ENCODE measurements at places on chromosomes 13 and 19.
A peak's percentile ranks its signal among the peaks of the same experiment; 100 is the strongest.

DNA sequence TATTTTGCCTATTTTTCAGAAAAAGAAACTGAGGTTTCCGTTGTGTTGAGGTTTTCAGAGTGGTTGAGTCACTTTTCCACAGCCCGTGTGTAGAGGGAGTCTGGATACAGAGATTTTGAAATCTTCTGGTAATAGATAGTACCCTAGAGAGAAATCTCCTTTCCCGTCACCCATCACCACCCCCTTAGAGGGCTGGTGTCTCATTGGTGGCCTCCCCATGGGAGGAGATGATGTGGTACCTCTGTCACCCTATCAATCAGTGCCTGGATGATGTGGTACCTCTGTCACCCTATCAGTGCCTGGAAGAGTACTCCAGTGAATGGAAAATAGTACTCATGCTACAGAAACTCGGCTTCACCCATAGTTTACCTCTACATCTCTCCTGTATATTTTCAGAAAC, 42.2 kb upstream of the SERP2 start:
- DNase-seq: no peak

DNA sequence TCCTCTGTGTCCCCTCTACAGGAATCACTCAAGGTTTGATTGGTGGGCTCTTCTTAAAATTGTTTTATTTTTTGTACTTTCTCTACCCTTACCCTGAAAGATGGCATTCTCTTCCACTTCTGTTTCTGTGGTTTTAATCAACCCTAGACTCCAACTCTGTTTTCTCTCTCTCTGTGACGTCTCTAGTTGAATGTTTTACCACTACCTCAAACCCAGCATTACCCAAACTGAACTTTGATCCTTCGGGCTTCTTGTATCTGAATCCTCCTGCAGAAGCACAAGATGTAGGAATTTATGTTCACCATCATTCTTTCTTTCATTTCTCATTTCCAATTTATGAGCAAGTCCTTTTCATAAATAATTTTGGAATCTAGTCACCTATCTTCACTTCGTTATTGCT, 39.9 kb downstream of the PCCA start:
- DNase-seq: no peak

DNA sequence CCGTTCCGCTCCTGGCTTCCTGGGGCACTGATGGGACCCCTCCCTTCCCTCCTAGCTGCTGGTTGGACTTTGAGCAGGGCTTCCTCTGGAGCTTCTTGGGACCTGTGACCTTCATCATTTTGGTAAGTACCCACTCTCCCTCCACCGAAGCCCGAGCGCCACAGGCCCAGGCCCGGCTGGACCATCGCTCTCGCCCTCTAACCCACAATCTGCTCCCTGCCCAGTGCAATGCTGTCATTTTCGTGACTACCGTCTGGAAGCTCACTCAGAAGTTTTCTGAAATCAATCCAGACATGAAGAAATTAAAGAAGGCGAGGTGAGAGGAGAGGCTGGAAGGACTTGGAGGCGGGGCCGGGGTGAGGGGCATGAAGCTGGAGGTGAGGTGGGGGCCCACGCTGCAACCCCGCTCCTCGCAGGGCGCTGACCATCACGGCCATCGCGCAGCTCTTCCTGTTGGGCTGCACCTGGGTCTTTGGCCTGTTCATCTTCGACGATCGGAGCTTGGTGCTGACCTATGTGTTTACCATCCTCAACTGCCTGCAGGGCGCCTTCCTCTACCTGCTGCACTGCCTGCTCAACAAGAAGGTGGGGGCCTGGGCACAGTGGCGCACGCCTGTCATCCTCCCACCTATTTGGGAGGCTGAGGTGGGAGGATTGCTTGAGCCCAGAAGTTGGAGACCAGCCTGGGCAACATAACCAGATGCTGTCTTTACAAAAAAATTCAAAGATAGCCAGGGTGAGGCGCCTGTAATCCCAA, 12.3 kb downstream of the DDX39A start:
- no peak for DNase-seq

DNA sequence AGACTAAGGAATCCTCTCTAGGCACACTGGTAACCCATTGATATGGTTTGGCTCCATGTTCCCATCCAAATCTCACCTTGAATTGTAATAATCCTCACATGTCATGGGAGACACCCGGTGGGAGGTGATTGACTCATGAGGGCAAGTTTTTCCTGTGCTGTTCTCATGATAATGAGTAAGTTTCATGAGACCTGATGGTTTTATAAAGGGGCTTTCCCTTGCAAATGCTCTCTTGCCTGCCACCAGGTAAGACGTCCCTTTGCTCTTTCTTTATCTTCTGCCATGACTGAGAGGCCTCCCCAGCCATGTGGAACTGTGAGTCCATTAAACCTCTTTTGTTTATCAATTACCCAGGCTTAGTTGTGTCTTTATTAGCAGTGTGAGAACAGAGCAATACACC, 81.4 kb upstream of the GPC6 start:
- DNase-seq: no peak

GRCh38 chr13:85806553-85807175, 7.4 kb upstream of the SLITRK6 start:
- DNase-seq: no peak

DNA sequence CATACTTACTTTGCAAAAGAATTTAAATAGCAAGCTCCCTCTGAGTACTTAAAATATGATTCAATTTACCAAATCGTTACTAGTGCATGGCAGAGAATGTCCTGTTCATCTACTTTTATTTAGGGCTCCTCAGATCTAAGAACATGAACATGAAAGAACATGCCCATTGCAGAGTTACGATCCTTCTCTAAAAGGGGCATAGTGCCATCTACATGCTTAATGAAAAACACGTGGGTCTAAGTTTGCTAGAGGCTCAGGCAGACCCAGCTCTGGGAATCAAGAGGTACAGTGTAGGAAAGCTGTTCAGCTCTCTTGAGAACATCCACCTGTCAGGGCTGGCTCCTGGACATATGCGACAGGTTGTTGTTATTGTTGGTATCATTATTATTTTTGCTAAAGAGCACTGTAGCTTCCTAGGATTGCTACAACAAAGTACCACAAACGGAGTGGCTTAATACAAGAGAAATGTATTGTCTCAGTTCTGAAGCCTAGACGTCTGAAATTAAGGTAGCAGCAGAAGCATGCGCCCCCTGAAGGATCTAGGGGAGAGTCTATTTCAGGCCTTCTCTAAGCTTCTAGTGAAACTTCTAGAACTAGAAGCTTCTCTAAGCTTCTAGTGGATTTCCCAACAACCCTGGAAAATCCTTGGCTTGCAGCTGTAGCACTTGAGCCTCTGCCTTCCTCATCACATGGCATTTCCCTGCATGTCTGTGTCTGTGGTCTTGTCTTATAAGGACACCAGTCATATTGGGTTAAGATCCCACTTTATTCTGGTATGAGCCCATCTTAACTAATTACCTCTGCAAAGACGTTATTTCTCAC, 133.9 kb downstream of the DCT start:
- peak; percentile 27 for DNase-seq

DNA sequence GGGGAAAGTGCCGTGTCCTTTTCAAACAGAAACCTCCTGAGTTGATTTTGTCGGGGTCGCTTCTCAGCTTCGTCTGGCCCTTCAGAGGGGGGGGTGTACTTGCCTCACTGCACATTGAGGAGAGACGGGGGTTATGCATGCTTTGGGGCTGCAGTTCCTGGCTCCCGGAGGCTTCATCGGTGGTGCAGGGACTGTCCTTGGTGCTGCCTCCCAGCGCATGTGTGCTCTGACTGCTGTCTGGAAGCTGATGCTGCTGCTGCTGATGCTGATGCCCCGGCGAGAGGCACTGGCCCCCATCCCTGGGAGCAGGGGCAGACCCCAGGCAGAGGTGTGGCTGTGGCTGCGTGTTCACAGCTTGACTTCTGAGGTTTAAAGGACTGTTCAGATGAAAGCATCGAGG, 91.0 kb downstream of the ARHGEF7 start:
- no peak for DNase-seq

DNA sequence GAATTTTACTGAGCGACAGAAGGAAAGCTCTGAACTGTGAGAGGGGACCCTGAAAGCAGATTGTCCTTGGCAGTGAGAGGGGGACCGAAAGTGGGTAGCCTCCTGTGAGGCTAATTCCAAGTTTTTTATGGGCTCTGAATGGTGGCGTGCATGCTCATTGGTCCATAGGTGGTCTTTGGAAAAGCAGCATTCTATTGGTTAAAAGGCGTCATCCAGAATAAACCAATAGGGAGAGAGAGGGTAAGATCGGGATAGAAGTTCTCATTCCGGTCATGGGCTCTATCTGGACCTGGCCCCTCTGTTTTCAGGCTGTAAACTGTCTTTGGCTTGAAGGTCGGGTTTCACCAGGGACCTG, 539.8 kb upstream of the PCDH9 start:
- DNase-seq: no peak

- no peak for DNase-seq
Observed at GRCh38 chr13:46606970-46607369, 54.0 kb downstream of the LRCH1 start.

DNA sequence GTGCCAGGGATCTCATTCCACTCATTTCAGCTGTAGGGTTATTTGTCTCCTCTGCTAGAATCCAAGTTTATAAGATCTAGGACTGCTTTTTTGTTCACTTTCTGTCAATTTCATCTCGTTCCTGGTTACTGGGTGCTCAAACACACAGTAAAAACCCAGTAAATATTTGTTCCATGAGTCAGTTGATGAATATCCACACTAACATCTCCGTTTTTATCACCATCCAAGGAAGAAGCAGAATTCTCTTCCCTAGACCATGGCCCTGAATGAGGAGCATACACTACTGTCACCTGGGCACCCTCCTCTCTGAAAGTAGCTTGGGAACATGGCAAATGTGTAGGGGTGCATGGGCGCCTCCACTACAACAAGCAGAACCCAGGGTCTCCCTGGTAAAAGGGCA, 390.8 kb downstream of the FOXO1 start:
- DNase-seq: no peak

GRCh38 chr19:17103177-17103576, 27.6 kb downstream of the MYO9B start:
- no peak for DNase-seq
